Prostate gland (tissue), 2 donors: ENCODE measurements at places on chromosomes 5 and 9. TPM values are rescaled to one million over a fixed set of nuclear protein-coding genes. Genes with fewer than 3 reads are reported as not detected.

DNA sequence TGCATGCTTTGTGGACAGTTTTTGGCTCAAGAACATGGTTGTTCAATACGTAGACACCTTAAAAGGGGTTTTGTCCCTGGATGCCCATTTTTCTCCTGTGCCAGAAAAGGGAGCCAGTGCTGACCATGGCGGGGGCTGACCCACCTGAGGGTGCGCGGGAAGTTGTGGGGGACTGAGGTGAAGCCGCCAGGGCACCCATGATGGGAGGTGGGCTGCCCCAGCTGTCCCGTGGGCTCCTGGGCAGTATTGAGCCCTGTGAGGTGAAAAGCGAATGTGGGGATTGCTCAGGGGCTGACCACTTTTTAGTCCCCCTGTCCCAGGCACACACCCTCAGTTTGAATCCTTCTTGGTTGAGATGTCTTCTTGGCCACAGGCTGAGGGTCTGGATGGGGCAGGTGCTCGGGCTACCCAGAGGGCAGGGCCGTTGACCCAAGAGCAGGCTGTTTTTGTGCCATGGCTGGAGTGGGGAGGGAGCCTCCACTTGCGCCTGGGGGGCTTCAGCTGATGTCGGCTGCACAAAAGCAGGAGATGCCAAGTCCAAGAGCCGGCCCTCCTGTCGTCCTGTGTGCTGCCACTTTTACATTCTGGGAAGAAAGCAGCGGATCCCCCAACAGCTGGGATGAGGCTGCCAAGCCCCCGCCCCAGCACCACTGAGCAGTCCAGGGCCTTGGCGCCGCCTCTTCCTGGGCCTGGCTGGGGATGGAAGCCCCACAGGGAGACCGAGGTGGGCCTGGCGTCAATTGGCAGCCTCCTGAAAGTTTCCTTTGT lies 120.1 kb downstream of the WNK2 start:
- no peak for DNase-seq
- H3K27ac ChIP-seq = peak overlapping the region; percentile 61
- H3K4me1 ChIP-seq = no peaks in the 10 kb centered on the region
- no peaks in the 10 kb centered on the region for H3K27me3 ChIP-seq
- H3K36me3 ChIP-seq = no peaks in the 10 kb centered on the region
- no peak overlapping the region for H3K4me3 ChIP-seq

DNA sequence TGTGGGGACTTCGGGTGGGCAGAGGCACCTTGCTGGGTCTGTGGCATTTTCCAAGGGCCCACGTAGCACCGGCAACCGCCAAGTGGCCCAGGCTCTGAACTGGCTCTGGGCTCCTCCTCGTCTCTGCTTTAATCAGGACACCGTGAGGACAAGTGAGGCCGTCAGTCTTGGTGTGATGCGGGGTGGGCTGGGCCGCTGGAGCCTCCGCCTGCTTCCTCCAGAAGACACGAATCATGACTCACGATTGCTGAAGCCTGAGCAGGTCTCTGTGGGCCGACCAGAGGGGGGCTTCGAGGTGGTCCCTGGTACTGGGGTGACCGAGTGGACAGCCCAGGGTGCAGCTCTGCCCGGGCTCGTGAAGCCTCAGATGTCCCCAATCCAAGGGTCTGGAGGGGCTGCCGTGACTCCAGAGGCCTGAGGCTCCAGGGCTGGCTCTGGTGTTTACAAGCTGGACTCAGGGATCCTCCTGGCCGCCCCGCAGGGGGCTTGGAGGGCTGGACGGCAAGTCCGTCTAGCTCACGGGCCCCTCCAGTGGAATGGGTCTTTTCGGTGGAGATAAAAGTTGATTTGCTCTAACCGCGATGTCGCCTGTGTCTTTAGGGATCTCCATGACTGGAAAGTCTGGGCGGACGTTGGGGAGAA lies 5.8 kb downstream of the DPP7 start:
- no peak overlapping the region for H3K27ac ChIP-seq
- H3K4me3 ChIP-seq = no peak overlapping the region
- H3K4me1 ChIP-seq = no peaks in the 10 kb centered on the region
- H3K27me3 ChIP-seq = no peaks in the 10 kb centered on the region
- no peak for DNase-seq
- H3K36me3 ChIP-seq = peaks cover 16% of the 10 kb centered on the region

The EPB41L4A gene
- 23.0 TPM for total RNA-seq

- no peaks in the 10 kb centered on the region for H3K27me3 ChIP-seq
- peak; percentile 77 for DNase-seq
Observed at GRCh38 chr9:105245029-105245890, 809 bp downstream of the SLC44A1 start.

DNA sequence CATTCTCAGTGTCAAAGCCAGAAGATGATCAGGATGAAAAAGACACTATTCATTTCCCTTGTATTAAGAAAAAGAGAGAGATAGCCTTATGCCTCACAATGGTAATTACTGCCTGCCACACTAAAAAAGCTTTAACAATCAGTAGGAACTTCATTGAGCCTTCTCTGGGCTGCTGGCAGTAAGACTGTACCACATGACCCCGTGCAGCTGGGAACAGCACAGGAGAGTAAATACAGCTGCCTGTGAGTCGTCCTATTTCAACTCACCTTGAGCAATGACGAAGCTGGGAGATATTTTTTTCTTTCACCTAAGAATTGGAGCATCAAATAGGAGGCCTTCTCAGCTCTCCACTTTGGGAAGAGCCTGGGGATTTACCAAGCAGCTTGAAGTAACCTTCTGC lies 316.3 kb downstream of the GABRB2 start:
- no peak overlapping the region for H3K27ac ChIP-seq
- H3K4me1 ChIP-seq = no peaks in the 10 kb centered on the region
- no peak overlapping the region for H3K4me3 ChIP-seq
- H3K36me3 ChIP-seq = no peaks in the 10 kb centered on the region
- no peaks in the 10 kb centered on the region for H3K27me3 ChIP-seq

- no peaks in the 10 kb centered on the region for H3K36me3 ChIP-seq
- no peak overlapping the region for H3K27ac ChIP-seq
- H3K4me1 ChIP-seq = no peaks in the 10 kb centered on the region
- H3K4me3 ChIP-seq = no peak overlapping the region
- no peaks in the 10 kb centered on the region for H3K27me3 ChIP-seq
- no peak for DNase-seq
Observed at GRCh38 chr9:98516205-98516896, 192.4 kb downstream of the GABBR2 start.

The PLCXD3 gene
- total RNA-seq = 3.5 TPM

- H3K4me1 ChIP-seq = no peaks in the 10 kb centered on the region
- DNase-seq = no peak
- no peak overlapping the region for H3K4me3 ChIP-seq
- no peak overlapping the region for H3K27ac ChIP-seq
Observed at GRCh38 chr9:100466829-100467221, 6.1 kb upstream of the TMEFF1 start.

GRCh38 chr5:56814963-56815657 lies at the start of gene MAP3K1:
MAP3K1 (plus strand) TSS chr5:56815549; CDS start chr5:56815574, 25 bp downstream.
- peak within 1 kb of the TSS; percentile 96 for H3K4me3 ChIP-seq
- H3K4me1 ChIP-seq = no peaks in the 10 kb centered on the region
- peak within 1 kb of the TSS; percentile 89 for H3K27ac ChIP-seq
- H3K36me3 ChIP-seq = no peaks in the 10 kb centered on the region
- no peaks in the 10 kb centered on the region for H3K27me3 ChIP-seq
- peak; percentile 90 for DNase-seq
